ENCODE measurements at places on chromosomes 12 and 14. TPM values are rescaled to one million over a fixed set of nuclear protein-coding genes. Genes with fewer than 3 reads are reported as not detected.

DNA sequence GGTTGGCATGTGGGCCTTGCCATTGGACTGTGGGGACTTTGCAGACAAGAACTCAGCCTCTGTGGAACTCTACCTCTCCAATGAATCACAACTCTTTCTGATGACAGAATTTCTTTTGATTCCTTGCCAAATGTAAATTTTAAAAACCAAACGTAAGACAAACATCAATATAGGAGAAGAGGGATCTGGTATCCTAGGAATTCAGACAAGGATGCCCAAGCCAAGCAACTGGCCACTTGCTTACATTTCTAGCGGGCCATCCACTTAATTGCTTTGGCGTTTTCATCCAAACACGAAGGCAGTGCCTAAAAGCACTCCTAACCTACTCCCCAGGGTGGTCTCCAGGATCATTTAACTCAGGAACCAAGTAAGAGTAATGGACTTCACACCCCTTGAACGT lies 23.4 kb upstream of the RAB35 start:
- no peak for DNase-seq

DNA sequence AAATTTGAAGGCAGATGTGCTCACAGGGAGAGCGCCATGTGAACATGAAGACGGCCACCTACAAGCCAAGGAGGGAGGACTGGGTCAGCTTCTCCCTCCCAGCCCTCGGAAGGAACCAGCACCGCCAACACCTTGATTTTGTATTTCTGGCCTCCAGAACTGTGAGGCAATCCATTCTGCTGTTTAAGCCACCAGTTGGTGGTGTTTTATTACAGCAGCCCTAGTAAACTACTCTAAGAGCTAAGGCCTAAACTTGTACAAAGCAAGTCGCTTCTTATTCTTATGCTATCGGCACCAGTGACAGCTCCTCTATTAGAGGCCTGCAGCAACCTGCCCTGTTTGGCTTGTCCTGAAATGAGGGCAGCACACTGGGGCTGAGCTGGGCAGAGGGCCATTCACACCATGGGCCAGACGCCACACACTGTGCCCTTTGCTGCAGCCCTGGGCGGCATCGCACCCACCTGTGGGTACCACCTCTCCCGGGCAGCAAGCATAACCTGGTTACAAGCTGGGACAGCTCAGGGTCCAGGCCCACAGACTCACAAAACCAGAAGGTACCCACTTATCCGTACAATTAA lies 62.7 kb downstream of the NOS1 start:
- no peak for DNase-seq

DNA sequence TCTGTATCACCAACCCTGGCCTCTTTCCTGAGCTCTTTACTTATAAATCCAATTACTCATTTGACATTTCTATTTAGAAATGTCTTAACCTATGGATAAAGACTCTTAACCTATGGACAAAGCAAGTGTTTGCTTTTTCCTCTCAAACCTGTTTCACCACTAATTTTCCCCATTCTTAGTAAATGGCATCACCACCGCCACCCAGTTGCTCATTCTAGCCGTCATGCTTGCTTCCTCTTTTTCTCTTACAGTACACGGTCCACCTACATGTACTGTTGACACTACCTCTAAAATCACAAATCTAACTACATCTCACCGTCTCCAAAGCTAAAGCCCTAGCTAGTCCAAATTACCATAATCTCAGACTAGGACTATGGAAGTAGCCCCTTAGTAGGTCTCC lies 60.0 kb downstream of the CAPS2 start:
- no peak for DNase-seq

DNA sequence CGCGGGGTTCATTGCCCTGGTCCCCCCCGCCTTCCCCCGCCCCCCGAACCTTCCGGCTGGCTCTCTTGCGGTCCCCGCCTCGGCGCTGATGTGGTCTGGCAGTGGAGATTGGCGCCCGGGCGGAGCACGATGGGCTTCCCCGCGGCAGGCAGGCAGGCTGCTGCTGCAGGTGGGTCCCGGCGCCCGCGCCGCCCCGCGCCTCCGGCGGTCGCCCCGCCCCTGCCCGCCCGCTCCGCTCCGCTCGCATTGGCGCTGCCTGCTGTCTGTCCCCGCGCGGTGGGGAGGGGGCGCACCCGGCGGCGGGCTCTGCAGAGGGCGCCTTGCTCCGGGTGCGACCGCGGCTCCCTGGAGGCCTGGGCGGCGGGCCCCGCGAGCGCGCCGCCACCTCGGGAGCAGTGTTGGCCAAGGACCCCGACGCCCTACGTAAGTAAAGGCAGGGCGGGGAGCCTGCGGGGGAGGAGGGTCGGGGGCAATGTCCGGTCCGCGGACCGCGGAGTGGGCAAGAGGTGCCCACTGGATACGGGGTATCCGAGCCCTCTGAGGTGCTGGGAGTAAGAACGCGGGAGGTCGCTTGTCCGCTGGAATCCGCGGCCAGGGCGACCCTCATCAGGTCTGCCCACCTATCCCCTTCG lies at the start of gene AKAP5:
TSS of gene AKAP5 (plus strand) at position 309 of the 632 bp plus-strand sequence. CDS start 2,896 bp downstream, outside the sequence.
- DNase-seq, result peak; percentile 39

- DNase-seq, result no peak
These were observed 45.1 kb downstream of the FBRSL1 start for GRCh38 chr12:132535019-132535418.

DNA sequence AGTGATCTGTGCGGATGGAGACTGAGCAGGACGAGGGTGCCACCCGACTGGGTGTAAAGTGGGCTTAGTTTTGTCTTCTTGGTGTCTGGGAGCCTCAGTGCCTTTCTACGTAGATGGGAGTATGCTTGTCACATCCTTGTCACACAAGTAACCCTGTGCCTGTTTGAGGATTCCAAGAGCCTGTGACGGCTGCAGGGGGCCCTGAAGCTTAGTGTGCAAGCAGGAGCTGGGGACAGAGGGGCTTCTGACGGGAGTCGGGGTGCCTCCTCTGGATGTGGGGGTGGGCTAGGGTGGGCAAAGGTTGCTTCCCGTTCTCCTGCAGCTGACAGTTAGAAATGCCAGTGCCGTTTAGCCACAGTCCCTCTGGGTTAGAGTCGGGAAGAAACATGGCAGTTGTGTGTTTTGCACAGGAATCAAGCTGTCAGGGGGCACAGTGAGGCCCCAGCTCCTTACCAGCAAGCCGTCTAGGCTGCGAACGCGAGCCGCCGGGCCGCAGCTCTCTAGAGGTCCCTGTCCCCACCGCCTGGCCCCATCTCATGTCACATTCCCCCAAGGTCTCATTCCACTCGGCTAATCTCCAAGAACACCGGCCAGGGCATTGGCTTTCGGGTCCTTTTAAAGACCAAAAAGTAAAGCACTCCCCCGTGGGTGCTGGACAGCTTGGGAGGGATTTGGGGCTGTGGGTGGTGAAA lies 7.0 kb downstream of the RTL1 start:
- no peak for DNase-seq

GRCh38 chr12:88802096-88802706 lies 221.9 kb upstream of the KITLG start:
- no peak for DNase-seq

Gene MOK
- total RNA-seq, result 11.8 TPM

Gene KIF26A
- total RNA-seq, result 7.9 TPM

Gene CBLN3
- total RNA-seq, result 3.1 TPM

Gene CISTR
- total RNA-seq, result 4.0 TPM

Gene KLHL33
- 1.2 TPM for total RNA-seq

Gene PAPOLA
- 124 TPM for total RNA-seq

Gene LAG3
- 0.28 TPM for total RNA-seq
